ENCODE measurements at places on chromosomes 3 and 15.

DNA sequence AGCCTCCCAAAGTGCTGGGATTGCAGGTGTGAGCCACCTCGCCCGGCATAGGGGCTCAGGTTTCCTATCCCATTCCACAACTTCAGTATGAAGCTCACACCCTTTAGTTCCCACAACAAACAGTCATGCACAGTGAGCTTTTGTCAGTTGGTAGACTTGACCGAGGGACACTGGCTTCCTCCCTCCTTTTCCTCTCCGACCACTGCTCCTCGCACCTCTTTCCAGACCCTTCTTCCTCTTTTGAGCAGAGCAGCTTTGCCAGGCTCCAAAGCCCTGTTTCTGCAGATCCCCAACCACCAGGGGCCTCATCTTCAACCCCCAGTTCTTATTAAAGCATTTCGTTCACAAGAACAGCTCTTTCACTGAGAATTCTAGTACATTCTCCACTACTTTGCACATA is 12.7 kb upstream of the CILP start:
- no peak for DNase-seq

DNA sequence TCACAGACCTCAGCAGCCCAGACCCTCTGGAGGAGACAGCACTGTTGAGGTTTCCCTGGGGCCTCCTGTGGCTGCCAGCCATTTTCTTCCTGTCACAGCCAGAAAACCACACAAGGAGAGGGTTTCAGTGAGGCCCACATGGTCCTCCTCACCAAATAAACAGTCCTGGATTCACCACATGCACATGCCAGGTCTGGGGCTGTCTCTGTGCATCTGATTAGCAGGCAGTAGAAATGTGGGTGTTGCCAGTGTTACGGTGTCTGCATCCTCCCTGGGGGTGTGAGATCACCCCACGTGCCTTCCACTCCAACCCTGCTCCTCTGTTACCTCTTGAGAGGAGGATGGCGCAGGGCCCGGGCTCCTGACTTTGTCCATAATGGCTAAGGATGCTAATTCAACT is 140.4 kb downstream of the CHDH start:
- no peak for DNase-seq

- DNase-seq = peak; percentile 43
Observed at GRCh38 chr15:67762610-67763368, 62.5 kb upstream of the SKOR1 start.

GRCh38 chr15:100687582-100688141 is 85.3 kb downstream of the ASB7 start:
- no peak for DNase-seq

GRCh38 chr3:186678604-186679003 is 12.8 kb downstream of the HRG start:
- DNase-seq = no peak

DNA sequence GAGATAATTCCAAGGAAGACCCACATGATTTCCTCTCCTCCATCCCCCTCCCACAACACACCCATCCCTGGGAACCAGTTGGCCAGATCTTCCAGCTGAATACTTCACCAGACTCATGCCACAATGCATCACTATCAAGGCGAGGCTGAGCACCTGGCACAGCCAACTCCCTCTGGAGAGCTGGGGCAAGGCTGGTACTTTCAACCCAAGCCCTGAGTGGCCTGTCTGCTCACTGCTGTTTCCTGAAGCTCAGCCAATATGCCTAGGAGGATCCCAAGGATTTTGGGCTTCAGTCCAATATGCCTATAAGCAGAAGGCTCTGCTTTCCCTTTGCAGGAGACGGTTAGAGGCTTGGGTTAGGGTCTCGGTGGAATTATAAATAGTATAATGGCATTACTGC is 90.9 kb upstream of the NEO1 start:
- DNase-seq = no peak

GRCh38 chr3:117788061-117788460 is 1078.5 kb downstream of the TUSC7 start:
- DNase-seq = no peak

- DNase-seq = no peak
Observed at GRCh38 chr15:43808960-43809678, 8.7 kb downstream of the HYPK start.

- no peak for DNase-seq
Observed at GRCh38 chr3:110727056-110727455, 344.6 kb upstream of the NECTIN3 start.

DNA sequence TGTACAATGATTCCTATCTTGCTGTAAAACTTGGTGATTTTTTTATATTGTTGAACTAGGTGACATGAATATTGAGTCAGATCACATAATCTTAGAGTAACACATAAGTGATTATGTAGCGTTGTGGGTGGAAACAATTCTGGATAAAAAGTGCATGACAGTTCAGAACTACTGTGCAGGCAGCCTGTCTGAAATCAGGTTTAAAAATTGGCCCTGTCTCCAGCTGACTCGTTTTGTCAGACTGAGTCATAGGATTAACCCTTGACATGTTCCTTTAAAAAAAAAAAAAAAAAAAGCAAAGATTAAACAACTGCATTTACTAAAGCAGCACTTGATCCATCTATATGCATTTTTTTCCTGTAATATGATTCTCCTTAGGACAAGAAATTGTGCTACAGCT is 160.0 kb upstream of the CGNL1 start:
- no peak for DNase-seq

- no peak for DNase-seq
Observed at GRCh38 chr3:57145852-57146251, 19.3 kb downstream of the IL17RD start.

GRCh38 chr15:98690272-98690950 is 42.1 kb downstream of the IGF1R start:
- DNase-seq = no peak

- DNase-seq = peak; percentile 13
Observed at GRCh38 chr3:60017631-60018030, 967.8 kb upstream of the CFAP20DC start.

DNA sequence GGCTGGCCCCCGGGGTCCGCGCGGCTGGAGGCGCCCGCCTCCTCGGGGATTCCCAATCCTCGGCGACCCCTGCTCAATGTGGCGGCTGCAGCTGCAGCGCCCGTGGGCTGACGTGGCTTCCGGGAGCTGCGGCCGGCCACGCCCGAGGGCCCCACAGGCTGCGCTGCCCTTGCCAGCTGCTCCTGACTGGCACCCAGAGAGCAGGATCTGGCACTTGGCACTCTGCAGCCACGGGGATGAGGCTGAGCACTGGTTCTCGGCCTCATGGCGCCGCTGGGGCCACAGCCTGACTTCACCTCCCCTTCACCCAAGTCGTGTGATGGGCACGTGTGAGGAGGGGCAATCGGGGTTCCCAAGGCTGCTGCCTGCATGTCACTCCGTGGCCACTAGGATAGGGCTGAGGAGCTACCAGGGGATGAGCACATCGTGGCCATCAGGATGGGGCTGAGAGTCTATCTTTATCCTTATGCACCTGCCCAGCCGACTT is 267.8 kb upstream of the FRG2C start:
- DNase-seq = no peak

DNA sequence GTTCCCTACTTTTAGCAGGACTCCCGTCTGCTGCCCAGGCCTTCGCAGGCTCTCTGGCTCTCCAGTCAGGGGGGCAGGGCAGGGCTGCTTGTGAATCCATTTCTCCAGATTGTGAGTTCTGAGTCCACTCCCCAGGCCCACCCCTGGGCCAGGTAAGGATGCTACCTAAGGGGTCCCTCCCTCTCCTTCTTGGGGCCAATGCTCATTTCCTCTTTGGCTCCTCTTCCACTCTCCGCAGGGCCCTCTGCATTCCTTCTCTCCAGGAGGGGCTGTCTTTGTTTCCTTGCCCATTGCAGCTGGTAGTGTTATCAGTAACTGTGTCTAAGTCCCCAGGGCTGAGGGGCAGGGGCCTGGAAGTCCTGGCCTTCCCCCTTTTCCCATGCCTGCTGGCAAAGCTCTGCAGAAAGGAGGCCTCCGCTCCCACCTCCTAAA is 13.0 kb upstream of the CACNA2D2 start:
- DNase-seq = no peak

DNA sequence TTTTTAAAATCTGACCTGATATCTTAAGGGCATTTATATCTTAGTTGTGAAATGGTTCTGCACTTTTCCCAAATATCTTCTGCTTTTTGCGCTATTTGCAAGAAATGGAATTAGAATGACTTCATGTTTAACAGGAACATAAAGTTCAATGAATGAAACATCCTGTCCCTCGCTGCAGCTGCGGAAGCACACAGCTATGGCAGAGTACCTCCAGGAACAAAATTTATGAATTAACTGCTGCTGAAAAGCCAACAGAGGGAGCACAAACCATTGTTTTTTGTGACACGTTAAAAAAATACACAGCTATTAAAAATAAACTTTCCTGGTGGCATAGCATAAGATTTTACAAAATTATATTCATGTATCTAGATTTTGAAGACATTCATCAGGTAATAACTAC is 404.4 kb upstream of the MDFIC2 start:
- no peak for DNase-seq

DNA sequence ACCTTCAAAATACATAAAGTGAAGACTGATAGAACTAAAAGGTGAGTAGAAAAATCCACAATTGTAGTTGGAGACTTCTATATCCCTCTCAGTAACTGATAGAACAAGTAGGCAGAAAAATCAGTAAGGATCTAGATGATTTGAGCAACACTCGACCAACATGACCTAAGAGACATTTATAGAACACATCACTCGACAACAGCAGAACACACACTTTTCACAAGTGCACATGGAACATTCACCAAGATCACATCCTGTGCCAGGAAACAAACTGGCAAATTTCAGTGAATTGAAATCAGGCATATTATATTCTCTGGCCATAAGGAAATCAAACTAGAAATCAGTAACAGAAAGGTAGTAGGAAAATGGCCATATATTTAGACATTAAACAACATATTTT is 37.1 kb downstream of the LYSMD4 start:
- DNase-seq = no peak

- no peak for DNase-seq
Observed at GRCh38 chr3:35292568-35292967, 346.8 kb upstream of the ARPP21 start.

- DNase-seq = no peak
Observed at GRCh38 chr3:61808526-61808925, 247.2 kb downstream of the PTPRG start.

DNA sequence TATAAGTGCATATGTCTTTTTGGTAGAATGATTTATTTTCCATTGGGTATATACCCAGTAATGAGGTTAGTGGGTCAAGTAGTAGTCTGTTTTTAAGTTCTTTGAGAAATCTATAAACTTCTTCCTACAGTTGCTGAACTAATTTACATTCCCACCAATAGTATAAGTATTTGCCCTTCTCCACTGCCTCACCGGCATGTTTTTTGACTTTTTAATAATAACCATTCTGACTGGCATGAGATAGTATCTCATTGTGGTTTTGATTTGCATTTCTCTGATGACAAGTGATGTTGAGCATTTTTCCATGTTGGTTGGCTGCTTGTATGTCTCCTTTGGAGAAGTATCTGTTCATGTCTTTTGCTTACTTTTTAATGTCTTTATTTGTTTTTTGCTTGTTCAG is 94.1 kb upstream of the TP63 start:
- no peak for DNase-seq

All from CD8-positive, alpha-beta T cell (primary cell).